ENCODE measurements at places on chromosomes 5 and 9.

DNA sequence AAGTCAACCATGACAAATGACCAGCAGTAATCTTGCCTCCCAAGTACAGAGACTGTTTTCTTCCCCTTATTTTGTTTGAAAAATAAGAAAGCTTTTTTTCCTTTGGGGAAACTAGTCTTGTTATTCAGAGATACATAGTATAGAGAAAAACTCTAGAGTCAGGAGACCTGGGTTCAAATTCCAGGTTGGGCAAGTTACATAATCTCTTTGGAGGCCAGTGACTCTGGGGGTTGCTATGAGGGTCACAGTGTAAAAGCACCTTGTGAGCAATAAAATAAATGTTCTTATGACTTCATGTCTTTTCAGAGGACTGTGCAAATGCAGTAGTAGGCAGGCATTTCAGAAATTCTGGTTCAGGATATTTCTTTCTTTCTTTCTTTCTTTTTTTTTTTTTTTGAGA is 71.5 kb downstream of the GDNF start:
- DNase-seq: no peak

GRCh38 chr5:179302499-179303185 is 42.6 kb downstream of the ADAMTS2 start:
- no peak for DNase-seq

DNA sequence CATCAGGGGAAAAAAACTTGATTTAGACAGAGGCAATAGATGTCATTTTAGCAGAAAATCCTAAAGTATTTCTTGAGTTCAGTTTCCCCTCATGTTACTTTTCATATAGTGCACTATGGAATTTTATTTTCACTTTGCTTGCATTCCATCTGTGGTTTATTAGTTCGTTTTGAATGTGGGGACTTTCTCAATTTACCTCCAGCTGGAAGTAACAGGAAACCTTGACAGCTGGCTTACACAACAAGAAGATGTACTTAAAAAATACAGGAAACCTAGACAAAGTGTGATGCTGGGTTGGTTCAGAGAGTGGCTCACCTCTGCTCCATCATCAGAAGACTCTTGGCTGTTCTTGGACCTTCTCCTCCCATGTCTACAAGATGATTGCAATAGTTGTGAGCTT is 567.0 kb downstream of the CETN3 start:
- peak; percentile 9 for DNase-seq

DNA sequence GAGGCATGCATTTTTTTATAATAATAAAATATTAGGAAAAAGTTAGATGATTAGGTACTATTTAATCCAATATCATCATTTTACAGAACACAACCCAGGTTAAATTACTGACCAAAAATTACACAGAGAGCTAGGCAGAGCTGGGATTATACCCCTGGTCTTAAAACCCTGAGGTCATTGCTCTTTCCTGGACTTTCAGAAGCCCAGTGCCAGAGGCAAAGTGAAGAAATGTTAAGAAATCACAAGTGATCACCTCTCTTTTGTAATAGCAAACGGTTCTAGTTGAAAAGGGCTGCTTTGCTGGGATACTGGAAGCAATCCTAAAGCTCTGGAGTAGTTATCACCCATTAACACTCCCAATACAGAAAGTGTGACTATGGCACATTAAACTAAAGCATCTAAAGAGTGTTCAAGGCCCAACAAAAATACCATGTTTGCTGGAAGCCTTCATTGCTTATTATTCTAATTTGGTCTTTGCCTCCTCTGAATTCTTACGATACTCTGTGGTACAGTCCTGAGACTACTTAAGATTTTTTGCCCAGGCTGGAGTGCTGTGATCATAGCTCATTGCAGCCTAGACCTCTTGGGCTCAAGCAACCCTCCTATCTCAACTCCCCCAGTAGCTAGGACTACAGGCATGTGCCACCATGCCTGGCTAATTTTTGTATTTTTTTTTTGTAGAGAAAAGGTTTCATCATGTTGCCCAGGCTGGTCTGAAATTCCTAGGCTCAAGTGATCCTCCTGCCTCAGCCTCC is 575.9 kb downstream of the RAB3C start:
- no peak for DNase-seq

DNA sequence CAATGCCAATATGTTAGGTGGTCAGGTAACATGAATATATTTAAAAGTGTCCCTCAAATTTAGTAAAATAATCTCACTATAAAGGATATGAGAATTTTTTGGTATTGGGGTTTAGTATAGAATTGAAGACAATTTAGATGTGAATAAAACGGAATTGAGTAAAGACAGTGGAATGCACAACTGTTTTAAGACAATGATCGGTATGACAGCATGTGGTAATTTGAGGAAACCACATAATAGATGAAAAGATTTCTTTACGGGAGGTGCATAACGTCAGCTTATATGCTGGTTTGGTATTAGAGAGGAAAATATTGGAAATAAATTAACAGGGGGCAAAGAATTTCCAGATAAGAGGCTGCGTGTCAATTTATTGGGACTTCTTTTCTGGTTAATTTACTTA is 1043.2 kb downstream of the CDH18 start:
- DNase-seq: no peak

DNA sequence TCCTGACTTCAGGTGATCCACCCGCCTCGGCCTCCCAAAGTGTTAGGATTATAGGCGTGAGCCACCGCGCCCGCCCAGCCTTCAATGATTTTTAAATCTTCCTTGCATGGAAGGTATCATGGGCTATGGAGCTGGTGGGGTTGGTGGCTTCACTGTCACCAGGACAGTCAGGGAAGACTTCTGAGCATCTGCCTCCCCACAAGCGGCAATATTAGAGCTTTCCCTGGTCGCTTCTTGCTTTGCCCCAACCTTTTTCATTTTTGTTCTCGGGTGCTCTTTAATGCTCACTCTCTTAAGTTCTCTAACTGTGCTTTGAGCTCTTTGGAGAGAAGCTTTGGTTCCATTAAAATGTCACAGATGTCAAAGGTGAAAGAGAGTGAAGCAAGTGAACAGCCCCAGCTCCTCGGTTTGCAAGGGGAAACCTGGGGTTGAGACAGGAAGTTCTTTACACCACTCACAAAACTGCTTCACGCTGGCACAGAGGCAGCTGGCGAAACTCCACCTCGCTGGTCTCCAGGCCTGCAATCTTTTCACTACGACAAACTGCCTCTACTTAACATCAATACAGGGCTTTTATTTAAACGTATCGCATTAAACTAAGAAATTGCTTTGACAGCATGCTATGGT is 142.5 kb upstream of the RETREG1 start:
- no peak for DNase-seq

- peak; percentile 94 for DNase-seq
These were observed 42.5 kb upstream of the EXOC3 start for GRCh38 chr5:400282-401145.

- DNase-seq: no peak
These were observed 15.1 kb downstream of the RABGAP1 start for GRCh38 chr9:122955961-122956360.

- peak; percentile 19 for DNase-seq
These were observed 309.1 kb downstream of the SPOCK1 start for GRCh38 chr5:137190031-137190430.

GRCh38 chr9:126791406-126792230 is 13.2 kb upstream of the ZBTB43 start:
- DNase-seq: no peak

DNA sequence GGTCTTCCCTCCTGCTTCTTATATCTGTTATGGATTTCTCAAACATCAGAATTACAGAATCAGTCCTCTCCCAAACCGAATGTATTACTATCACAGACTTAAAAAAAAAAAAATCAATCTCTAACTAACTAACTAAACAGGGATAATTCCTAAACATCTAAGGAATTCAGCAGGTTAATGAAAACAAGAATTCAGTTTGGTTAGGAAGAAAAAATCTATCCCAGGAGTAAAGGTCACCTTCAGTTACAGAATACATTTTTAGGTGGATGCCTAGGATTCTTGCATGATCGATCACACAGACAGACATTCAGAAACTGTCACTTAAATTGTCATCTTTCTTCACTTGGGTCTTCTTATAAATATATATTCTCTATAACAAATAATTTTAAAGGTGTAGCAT is 11.5 kb downstream of the PTAR1 start:
- DNase-seq: no peak

DNA sequence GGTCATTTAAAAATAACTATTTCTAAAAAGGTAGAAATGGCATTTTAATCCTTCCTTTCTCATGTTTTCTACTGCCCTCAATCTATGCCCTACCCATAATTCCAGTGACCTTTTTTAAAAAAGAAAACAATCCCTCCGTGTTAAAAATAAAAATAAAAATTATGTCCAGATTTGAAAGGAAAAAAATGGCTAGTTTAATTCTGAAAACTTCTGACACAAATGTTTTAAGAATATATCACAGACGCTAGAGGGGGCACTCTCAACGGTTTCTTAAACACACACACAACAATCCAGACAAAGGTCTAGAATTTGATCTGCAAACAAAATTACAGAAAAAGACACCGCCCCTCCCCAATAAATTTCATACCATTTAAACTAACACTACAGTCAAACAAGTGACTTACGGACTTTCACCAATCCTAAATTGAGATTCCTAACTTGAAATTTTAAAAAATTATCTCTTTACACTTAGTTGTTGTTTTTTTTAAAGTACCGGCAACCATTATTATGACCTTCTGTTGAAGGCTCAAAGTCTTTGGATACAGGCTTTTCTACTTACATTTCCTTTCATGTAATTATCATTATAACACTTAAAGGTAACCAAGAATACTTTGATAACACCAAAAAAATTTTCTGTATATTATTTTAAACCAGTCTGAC is 38.2 kb downstream of the CLINT1 start:
- DNase-seq: peak; percentile 13

GRCh38 chr9:71796100-71796767 is 27.9 kb upstream of the CEMIP2 start:
- DNase-seq: no peak

GRCh38 chr9:137881591-137882505 is 4.3 kb downstream of the CACNA1B start:
- DNase-seq: no peak

DNA sequence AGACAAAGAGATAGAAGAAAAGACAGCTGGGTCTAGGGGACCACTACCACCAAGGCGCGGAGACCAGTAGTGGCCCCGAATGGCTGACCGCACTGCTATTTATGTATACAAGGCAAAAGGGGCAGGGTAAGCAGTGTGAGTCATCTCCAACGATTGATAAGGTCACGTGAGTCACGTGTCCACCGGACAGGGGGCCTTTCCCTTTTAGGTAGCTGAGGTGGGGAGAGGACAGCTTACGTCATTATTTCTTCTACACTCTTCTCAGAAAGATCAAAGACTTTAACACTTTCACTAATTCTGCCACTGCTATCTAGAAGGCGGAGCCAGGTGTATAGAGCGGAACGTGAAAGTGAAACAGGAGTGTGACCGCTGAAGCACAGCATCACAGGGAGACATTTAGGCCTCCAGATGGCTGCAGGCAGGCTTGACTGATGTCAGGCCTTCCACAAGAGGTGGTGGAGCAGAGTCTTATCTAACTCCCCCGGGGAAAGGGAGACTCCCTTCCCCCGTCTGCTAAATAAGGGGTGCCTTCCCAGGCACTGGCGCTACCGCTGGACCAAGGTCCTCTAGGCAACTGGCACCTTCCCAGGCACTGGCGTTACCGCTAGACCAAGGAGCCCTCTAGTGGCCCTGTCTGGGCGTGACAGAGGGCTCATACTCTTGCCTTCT is 6.1 kb upstream of the PRR16 start:
- no peak for DNase-seq

DNA sequence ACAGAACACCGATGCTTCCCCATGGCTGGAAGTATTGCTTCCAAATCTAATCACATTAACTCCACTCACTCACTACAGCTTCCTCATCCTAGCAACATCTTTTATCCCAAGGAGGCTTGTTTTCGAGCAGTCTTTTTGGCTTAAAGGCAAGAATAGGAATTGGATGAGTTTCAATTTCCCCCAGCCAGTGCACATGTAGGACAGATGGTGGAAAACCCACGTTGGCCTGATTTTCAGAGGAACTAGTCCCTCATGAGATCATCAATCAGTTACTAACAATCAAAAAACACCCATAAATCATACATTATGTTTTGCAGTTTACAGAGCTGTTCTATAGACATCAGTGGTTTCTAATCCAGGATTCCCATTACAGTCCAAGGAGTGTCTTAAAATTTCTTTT is 48.5 kb upstream of the AGXT2 start:
- peak; percentile 32 for DNase-seq

GRCh38 chr5:168468836-168469235 is 17.4 kb upstream of the RARS1 start:
- DNase-seq: no peak

GRCh38 chr5:151030379-151030778 is 10.0 kb downstream of the GPX3 start:
- DNase-seq: no peak

- DNase-seq: no peak
These were observed 131.4 kb downstream of the FGF10 start for GRCh38 chr5:44257653-44258365.

DNA sequence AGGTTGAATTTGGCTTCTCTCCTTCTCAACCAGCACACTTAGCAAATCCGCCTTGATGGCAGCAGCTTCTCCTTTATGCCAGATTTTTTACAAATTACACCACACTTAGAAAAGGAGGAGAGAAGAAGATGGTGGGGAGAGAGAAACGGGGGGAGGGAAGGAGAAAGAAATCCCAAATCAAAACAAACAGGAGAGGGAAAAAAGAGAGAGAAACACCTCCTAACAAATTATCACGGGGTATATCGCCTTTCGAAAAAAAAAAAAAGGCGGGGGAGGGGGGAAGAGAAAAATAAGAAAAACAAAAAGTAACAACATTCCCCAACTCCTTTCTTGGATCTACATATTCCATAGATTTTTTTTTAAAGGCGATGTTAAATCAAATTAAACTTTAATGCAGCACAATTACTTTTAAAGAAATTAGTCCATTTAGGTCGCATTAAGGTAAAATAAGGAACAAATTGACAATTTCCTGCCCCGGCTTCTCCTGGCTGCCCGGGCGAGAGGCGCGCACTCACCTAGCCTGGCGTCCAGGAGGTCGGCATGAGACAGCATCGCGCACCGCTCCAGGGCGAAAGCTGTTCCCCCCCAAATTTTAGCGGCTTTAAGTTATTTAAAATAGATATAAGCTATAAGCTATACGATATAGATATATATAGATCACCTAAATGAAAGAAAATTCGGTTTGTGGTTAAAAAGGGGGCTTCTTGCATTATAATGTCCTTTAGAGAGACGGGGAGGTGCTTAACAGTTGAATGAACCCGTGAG is at the start of gene OTP:
Gene OTP, minus strand, starts transcription at position 716 of the 765 bp plus-strand sequence. Its CDS starts 164 bp downstream, at position 552.
- no peak for DNase-seq

DNA sequence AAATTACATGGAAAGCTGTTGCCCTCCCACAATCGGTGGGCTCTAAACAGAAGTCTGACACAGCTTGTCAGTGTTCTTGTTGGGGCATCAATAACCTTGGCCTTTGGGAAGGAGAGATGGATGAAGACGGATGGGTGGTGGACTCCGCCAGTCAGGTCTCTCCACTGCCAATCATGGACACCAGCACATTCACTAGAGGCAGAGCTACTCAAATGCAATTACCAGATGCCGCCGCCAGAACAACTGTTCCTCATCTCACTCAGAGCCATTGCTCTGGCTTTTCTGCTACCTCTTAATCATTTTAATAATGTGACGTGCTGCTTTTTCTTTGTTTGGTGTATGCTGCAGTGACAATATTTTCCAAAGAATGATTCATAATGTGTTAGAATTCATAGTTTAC is 27.9 kb upstream of the SEMA5A start:
- no peak for DNase-seq

- DNase-seq: no peak
These were observed 80.9 kb downstream of the YIPF5 start for GRCh38 chr5:144089401-144090021.
